ENCODE measurements at places on chromosomes 4 and X.
A peak's percentile ranks its signal among the peaks of the same experiment; 100 is the strongest.

GRCh38 chr4:156439576-156440200 lies 486.0 kb upstream of the CTSO start:
- no peak for DNase-seq

DNA sequence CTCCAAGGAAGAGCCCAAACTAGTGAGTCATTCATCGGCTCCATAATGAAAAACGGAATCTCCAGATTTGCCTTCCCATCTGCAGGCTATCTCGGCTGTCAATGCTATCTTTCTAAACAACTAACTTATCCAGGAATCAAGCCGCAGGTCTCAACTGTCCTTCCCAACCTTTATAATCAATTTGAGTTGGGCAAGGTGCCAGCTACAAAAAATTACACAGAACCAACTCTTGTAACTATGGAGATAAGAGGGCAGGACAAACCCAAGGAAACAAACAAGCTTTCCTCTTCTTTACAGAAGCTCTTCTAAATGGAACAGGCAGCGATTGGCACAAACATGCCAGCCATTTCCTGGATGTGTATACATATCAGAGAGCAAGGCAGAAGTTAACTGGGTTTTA lies 61.2 kb upstream of the RAI2 start:
- DNase-seq = peak; percentile 13

GRCh38 chrX:9003041-9003440 lies 30.9 kb downstream of the FAM9B start:
- no peak for DNase-seq

DNA sequence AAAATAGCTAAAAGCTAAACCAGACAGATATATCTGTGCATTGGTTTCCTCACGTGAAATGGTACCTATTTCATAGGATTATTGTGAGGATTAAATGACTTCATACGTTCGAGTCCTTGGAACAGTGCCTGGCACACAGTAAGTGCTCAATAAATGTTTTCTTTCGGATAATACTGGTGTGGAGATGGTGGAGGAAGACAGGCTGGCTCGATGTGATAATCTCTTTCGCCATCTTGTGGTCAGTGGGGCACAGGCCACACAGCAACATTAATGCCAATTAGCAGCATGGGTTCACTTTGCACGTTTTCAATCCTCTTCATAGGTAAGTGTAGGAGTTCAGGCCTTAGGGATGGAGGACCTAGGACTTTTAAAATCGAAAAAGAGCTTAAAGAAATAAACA lies 9.3 kb downstream of the PAGE4 start:
- peak; percentile 21 for DNase-seq

DNA sequence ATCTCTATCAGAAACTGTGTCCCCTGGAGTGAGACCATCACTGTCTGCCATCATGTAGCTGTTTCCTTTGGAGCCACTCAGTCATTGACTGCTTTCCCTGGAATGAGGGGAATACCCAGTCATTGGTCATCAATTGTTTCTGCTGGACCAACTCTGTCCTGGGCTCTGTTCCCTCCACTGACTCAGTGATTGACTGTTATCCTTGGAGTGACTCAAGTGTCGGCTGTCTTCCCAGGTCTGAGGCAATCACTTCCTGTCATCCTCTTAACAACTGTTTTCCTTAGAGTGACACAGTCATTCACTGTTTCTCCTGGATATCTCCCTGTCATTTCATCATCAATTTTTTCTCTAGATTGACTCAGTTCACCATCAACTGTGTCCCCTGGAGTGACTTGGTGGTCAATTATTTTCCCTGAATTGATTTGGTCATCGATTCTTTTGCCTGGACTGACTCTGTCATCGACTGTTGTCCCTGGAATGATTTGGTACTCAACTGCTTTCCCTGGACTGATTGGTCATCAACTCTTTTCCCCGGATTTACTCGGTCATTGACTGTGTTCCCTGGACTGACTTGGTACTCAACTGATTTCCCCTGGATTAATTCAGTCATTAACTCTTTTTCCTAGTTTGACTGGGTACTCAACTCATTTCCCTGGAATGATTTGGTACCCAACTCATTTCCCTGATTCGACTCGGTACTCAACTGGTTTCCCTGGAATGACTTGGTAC lies 327.9 kb upstream of the VCX start:
- no peak for DNase-seq

DNA sequence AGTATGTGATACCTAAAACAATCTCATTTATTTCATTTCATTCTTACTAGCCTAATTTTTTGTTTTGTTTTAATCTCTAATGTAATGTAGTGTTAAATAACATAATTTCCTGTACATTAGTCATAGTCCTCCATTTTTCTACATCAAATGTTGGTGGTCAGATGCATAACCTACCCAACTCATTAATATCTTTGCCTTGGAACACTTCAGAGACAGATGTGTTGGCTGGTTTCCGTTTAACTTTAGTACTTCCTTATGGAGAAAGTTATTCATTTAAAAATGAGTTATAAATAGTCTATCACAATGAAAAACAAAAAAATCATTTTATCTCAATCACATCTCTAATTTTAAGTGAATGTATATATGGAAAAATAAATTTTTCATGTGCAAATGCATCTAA lies 190.2 kb downstream of the ANTXR2 start:
- DNase-seq = no peak

DNA sequence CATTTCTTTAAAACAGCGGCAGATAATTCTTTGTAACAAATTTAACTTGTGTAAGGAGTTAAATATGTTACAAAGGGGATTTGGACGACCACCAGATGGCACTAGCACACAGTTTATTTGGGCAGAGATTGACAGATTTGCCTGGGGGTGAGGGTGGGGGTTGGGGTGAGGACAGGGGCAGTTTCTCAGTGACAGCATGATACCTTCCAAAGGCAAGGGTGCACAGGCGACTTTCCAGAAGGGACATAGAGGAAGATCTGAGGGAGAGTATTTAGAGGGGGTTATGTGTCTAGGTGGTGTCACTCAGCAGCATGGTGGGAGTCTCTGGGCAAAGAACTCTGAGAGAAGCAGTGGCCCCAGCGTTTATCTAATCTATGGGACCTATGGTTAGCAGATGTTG lies 9.6 kb upstream of the TMA16 start:
- DNase-seq = no peak

- DNase-seq = no peak
These were observed 40.5 kb upstream of the BMP2K start for GRCh38 chr4:78735697-78736096.

GRCh38 chr4:4930677-4931076 lies 71.2 kb downstream of the MSX1 start:
- no peak for DNase-seq

GRCh38 chr4:114926583-114926982 lies 186.8 kb downstream of the NDST4 start:
- no peak for DNase-seq

- DNase-seq = no peak
These were observed 54.1 kb upstream of the PDLIM5 start for GRCh38 chr4:94397635-94398034.

DNA sequence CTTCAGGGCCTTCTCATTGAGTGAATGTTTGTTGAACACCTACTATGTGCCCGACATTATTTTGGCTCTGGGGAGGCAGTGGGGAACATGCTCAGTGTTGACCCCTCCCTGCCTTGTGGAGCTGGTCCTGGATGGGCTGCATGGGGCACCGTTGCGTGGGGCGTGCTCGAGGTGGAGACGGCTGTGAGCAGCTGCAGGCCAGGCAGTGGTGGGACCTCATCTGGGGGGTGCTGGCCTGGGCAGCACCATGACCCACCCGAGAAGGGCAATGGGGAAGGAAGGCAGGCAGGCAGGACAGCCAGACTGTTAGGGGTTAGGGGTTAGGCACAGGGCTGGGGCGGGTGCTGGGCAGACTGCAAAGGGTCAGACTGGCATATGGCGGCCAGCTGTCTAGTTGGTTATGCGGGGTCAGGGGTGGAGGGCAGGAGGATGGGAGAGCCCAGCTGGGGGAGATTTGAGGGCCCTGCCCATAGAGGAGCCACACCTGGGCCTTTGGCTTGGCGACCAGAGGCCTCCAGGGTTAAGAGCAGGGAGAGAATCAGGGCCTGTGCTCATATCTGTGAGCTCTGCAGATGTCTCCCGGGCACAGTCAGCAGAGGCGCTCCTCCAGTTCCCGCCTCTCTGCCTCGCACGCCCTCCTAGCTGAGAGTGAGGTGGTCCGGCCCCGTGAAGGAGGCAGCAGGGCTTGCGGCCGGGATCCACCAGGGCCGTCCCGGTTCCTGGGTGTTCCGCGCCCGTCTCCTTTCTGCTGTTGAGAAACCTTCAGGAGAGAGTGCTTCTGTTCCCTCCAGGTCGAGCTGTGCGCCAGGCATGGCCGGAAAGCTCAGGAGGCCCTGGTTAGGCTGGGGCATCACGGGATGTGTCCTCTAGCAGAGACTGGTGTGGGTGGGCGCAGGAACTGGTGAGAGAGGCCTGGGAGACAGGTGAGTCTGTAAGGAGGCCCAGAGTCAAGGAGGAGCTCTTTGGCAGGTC lies 73.3 kb downstream of the RGS12 start:
- DNase-seq = no peak

DNA sequence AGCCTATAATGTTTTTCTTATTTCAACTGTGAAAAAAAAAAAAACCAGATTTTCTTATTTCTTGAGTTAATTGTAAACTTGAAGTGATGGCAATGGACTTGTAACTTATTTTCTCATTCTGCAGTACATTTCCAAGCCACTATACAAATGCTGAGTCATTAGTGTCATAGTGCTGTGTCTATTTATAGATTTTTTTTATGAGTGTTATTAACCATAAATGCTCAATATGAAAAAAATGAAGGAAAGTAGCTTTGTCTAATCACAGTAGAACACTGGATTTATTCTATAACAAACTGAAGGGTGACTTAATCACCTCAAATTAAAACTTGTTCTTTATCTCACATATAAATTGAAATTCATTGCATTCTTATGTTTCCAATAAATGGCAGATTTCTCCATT lies 718.6 kb downstream of the CCSER1 start:
- no peak for DNase-seq

DNA sequence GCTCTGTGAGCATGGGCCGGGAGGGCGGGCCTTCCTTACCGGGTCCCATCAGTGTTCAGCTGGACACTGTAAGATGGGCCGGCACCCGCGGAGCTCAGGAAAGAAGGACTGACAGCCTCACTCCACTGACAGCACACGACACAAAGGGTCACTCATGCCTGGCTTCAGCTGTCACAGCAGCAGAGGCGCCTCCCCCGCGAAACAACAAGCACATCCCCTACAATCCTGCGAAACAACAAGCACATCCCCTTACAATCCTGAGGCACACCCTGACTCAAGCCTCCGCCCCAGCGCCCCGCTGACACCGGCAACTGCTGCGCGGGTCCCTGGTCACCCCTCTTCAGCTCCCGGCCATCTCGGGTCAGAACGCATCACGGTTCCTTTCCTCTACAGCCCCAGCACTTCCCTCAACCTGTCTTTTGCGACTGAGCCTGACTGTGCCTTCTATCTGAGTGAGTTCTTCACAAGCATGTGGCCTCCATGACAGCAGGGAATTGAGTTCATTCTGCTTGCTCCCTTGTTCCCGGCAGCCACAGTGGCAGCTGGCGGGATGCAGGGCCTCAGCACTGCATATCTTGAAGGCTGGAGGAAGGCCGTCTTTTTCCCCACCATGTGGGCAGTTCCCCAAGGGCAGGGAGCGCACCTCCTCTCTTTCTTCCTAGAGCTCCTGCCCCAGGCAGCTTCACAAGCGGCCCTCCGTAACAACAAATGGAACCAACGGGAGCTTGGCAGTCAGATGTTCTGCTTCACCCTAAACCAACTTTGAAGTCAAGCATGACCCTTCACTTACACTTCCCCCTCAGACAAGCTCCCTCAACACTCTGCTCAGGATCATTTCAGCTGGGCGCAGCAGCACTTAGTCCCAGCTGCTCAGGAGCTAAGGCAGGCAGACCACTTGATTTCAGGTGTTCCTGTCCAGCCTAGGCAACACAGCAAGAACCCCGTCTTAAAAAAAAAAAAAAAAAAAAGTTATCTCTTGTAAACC lies 39.6 kb downstream of the SCD5 start:
- no peak for DNase-seq

DNA sequence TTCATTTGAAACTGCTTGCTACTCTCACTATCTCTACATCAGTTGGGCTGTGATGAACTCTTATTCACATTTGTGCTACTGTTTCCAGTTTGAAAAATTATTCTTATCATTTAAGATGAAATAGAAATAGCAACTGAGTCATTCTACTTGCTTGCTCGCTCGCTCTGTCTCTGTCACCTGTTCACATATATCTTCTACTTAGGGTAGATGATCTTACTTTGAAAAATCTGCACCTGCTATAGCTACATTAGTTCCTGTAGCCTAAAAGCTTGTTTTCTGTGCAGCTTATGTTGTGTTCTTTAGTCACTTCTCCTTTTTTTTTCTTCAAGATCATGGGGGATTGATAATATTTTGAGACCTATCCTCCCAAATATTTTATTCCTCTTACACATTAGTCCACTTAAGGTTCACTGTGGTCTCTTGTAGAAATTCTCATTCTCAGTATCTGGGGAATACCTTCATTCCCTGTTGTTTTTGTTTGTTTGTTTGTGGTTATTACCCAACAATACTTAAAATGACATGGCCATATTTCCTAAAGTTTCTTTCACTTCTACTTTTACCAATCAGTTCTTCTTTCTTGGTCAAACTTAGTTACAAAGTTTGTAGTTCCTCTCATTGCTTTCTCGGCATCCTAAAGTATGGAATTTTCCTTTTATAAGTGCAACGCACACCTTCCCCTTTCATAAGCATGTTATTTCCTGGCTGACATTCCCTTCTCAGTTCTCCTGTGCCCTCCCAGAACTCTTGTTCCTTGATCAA lies 36.5 kb downstream of the CLCN5 start:
- no peak for DNase-seq

GRCh38 chr4:133594390-133595207 lies 445.5 kb downstream of the PCDH10 start:
- DNase-seq = no peak

DNA sequence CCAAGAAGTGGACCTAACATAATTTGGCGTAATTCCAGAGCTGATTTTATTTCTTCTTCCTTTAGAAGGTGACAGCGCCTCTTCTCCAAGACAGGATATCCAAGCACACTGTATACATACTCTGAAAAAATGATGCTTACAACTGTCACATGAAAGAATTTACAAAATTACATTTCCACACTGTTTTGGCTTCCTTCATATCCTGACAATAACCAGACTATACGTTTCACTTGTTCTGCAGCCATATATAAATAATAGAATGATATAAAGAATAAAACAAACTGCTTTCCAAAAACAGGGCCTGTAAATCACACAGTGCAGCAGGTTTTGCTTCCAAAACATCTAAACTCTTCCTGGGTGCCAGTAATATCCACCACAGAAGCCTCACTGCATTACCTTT lies 141.6 kb downstream of the FBXO8 start:
- DNase-seq = no peak

DNA sequence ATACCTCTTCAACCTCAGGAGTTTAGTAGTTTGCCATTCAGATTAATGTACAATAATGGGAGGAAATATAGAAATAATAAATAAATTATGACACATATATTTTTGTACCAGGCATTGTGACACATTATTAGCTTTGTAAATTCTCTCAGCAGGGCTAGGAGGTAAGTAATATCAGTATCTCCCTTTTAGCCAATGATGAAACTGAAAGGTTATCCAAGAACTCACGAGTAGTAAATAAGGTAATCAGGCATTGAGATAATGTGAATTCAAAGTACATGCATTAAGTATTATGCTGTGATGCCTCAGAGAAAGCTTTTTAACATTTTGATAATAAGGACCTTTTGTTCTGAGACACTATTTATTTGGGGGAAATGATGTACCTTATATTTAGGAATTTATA lies 5.3 kb upstream of the ARAP2 start:
- no peak for DNase-seq

- no peak for DNase-seq
These were observed 113.4 kb downstream of the ANTXR2 start for GRCh38 chr4:79959652-79960051.

GRCh38 chr4:55635741-55636655 lies at the start of gene NMU:
Gene NMU (minus strand): TSS chr4:55636298. CDS start chr4:55636192, 106 bp downstream.
- DNase-seq = peak; percentile 65

Data from NCI-H510A treated with DMSO at 0.1 percent for 48 hours (cell line).